ENCODE measurements at places on chromosomes 6 and 20.
A peak's percentile ranks its signal among the peaks of the same experiment; 100 is the strongest.

DNA sequence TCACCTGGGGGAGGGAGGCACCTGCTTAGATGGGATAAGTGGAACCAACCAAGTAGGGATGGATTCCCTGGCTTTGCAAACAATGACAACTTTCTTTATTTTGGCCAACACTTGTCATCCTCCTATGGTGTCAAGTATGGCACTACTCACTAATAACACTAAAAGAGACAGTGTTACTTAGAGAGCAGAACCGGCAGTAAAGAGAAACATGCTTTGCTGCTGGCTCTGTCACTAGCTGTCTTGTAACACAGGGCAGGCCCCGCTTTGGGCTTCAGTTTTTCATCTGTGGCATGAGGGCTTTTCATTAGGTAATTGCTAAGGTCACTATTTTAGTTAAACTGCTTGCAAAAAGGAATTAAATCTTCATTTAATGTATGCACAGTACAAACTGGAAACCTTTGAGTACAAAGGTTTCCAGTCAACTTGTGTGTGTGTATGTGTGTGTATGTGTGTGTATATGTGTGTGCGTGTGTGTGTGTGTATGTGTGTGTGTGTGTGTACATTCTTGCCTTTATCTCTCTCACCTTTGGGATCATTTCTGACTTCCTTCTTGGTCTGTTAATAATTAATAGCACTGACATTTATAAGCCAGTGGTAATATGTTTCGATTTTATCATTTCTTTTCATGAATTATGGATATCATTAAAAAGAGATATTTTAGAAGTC lies 64.7 kb downstream of the BTBD3 start:
- DNase-seq: no peak

DNA sequence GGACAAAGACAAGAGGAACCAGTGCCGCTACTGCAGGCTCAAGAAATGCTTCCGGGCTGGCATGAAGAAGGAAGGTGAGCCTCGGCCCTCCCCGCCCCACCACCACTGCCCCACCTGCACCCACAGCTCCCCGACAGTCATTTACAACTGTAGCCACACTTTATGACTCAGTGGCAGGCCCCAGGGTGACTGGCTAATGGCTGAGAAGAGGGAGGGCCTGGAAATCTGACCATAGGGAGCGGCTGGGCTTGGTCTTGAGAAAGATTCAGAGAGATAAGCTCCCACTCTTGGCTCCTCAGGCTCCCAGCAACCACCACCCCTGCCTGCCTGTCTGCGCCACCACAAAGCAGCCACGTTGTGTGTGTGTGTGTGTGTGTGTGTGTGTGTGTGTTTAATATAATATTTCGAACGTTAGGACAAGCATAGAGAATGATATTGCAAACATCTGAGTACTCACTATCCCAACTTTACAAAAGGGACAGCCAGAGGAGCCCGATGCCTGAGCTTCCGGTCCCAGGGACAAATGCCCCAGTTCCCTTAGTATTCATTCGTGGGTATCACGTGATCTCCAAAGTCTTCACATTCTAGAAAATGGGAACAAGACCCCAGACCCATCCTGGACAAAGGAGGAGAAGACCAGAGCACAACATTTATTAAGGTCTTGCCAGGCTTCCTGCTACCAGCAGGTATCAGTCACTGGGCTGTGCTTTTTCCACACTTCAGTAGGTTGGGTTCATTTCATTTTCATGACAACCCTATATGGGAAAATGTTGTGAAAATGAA lies 52.1 kb downstream of the HNF4A start:
- DNase-seq: no peak

DNA sequence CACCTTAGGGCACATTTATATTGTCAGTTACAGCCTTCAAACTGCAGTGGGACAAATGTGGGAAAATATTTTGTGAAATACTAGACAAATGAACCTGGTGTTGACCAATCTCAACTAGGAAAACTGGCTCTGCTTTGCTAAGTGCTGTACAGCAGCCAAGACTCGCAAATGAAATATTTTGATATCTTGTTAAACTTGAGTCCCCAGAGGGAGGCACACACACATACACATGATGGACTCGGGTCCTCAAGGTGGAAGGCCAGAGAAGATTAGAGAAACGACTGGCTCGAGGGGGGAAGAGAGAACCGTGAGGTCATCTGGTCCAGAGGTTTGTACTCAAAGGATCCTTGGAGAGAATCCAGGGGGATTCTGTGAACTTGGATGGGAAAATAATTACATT lies 67.3 kb upstream of the JAG1 start:
- DNase-seq: no peak

GRCh38 chr20:20594171-20594530 lies 118.3 kb downstream of the RALGAPA2 start:
- no peak for DNase-seq

DNA sequence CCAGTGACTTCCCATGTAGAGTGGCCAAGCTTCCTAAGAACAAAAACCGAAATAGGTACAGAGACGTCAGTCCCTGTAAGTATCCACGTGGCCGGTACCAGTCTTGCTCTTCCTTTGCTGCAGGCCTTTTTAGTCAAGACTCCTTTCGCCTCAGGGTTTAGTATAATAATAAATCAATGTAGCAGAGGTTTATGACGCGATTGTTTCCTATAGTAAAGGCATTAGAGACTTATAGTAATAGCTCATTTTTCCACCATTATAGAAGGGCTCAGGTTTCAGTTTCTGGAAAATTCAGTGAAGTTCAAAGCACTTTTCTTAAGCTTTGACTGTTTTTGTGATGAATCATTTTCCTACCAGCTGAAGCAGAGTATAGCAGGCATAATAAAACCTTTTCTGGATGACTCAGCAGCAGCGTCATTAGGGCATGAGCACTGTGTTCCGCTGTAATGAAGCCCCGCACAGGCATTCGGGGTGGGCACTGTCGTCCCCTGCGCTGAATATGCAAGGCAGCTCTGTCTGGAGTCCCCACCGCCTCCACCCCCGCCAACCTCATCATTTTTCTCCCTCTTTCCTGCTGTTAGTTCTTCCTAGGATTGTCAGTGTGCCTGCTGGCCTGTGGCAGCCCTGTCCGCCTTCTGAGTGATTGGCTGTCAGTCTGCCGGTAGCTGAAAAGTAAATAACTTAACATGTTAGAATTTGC lies 51.3 kb downstream of the PTPN1 start:
- no peak for DNase-seq

DNA sequence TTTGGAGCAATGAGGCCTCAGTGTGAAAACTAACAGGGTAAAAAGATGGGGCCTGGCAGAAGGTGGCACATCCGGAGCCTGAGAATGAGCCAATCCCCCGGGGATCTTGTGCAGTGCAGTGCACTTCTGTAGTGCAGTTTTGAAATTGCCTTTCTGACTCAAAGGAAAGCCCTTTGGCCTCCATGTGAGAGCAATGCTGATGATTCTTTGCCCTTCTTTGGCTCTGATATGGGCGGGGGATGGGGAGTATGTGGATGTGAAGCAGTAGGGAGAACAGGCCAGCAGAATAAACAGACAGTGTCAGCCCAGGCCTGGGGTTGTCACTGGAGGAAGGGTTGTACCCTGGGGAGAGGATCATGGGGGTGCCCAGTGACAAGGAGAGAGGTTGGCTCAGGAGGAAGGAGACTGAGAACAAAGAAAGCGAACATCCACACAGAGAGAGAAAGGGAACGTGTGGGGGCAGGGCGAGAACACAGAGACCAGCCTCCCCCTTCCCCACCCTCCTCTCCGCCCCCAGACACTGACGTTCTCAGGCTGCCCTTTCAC lies 351.2 kb downstream of the CDC5L start:
- DNase-seq: no peak

GRCh38 chr6:1088492-1089001 lies 223.4 kb upstream of the FOXQ1 start:
- DNase-seq: no peak

GRCh38 chr20:35912881-35913280 lies 41.4 kb downstream of the SCAND1 start:
- DNase-seq: no peak

DNA sequence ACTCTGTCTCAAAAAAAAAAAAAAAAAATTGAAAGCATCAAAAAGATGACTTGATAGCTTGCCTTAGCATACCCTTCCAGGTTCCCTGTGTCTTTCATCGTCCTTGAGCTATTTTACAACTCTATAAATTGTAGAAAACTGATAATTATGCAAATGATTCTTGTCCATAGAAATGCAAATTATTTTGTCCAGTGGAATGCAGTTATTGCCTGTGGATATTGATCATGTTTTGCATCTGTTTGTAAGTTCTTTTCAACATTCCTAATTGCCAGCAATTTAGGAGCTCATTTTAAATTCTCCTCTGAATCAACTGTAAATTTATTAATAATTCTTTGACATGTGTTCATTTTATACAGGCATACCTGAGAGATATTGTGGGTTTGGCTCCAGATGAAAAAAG lies 7.1 kb upstream of the ATP9A start:
- no peak for DNase-seq

- no peak for DNase-seq
Observed at GRCh38 chr6:35511562-35511941, 1.1 kb downstream of the TULP1 start.

DNA sequence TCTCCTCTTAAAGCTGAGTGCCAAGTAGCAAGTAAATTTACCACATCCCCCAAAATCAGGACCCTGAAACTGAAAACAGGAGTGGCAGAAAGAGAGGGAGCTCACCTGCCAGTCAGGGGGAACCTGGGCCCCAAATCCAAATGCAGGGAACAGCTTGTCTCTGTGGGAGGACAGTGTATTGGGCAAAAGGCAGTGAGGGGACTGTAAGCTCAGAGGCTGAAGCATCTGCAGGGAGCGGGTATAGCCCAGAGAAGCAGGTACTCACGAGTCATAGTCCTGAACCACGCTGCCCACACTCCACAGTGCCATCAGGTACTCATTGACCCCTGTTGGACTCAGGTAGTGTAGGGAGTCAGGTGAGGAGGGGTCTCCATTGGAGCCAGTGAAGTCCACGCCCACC lies 15.0 kb downstream of the SPAG4 start:
- DNase-seq: no peak

GRCh38 chr6:36499918-36500317 lies 47.4 kb downstream of the STK38 start:
- DNase-seq: no peak

DNA sequence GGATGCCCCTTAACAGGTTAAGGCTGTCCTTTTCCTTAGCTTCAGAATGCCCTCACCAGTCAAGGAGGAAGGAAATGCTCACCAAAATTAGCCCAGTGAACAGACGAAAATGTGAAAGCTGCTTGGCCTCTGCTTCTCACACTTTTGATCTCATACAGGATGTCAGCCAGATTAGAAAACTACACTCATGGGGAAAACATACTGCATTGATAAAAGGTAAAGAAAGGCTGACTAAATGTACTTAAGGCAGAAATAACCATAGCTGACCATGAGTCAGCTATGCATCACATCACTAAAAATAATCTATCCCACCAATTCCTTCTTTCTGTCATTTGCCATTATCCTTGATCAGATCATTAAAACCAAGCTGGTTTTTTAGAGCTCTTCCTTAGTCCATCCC lies 198.4 kb upstream of the TENT5A start:
- no peak for DNase-seq

DNA sequence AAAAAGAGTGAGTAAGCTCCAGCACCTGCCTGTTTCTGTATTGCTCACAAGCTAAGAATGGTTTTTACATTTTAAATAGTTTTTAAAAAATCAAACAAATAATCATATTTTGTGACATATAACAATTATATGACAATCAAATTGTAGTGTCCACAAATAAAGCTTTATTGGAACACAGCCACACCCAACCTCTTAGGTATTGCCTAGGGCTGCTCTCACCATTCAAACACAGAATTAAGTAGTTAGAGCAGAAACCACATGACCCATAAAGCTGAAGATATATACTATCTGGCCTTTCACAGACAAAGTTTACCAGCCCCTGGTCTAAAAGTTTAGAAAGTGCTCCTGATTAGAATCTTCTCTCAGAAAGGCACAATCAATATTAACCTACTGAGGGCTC lies 11.2 kb downstream of the TNFRSF21 start:
- DNase-seq: no peak

- DNase-seq: no peak
Observed at GRCh38 chr20:11646359-11646758, 271.3 kb upstream of the BTBD3 start.

GRCh38 chr6:4451081-4451480 lies 315.7 kb upstream of the ECI2 start:
- no peak for DNase-seq

DNA sequence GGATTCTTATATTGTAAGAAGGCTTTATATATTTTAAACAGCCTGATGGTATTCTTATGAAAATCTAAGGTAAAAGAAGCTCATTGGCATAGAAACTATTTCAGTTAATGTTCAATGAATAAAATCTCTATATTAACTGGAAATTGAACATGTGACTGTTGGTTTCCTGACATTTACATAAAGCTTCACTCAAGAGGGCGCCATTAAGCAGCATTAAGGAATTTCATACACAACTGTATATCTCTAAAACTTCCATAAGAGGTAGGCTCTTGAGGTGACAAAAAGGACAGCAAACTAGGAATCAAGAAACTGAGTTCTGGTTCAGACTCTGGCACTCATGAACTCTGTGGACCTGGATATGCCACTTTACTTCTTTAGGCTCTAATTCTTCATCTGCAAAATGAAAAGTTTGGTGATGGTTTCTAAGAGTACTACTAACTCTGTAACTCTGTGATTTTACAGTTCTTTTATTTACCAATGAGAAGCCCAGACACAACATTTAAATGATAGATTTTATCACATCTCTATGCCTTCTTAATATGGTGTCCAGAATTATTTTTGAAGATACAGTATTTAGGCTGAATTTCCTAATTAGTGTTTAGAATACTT lies 147.5 kb downstream of the FLRT3 start:
- no peak for DNase-seq

DNA sequence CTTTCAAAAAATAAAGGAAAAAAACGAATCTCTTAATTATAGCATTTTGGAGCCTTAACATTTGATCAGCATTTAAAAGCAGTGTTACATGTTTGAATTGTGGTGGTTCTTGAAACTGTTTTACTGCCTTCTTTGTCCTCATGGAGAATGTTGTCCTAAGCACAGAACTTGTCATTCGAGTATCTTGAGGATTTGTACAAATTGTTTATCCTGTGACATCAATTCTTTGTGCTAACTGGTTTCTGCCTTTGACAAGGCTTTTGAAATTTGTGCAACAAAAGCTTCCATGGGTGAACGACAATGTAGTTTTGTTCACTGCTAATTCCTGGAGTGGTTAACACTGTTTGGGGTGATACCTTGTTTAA lies 130.8 kb downstream of the SCAF8 start:
- DNase-seq: peak; percentile 14

DNA sequence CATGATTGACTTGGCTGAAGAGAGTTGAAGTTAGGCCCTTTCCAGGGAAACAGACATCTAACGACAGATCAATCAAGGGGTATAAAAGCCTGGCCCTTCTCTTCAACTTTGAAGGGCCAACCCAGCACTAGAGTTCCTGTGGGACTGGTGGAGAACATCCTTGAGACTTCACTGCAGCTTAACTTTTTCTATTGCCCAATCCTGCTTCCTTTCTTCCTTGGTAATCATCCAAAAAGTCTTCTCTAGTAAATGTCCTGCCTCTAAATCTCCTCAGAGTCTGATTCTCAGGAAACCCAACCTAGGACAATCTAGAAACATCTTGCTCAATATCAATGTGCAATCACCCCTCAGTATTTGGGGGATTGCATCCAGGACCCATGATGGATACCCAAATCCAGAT lies 1.9 kb downstream of the MKKS start:
- DNase-seq: no peak

- DNase-seq: no peak
Observed at GRCh38 chr20:18225632-18226031, 62.7 kb upstream of the ZNF133 start.
